Spleen (tissue), 13 donors: ENCODE measurements at places on chromosomes 3 and 15.

GRCh38 chr3:160112481-160112880, 112.7 kb upstream of the C3orf80 start:
- no peak for DNase-seq

GRCh38 chr3:42701371-42702065, 1.1 kb downstream of the HHATL start:
- peak; percentile 77 for DNase-seq

GRCh38 chr15:48427479-48427878, 96.2 kb downstream of the DUT start:
- DNase-seq: no peak

DNA sequence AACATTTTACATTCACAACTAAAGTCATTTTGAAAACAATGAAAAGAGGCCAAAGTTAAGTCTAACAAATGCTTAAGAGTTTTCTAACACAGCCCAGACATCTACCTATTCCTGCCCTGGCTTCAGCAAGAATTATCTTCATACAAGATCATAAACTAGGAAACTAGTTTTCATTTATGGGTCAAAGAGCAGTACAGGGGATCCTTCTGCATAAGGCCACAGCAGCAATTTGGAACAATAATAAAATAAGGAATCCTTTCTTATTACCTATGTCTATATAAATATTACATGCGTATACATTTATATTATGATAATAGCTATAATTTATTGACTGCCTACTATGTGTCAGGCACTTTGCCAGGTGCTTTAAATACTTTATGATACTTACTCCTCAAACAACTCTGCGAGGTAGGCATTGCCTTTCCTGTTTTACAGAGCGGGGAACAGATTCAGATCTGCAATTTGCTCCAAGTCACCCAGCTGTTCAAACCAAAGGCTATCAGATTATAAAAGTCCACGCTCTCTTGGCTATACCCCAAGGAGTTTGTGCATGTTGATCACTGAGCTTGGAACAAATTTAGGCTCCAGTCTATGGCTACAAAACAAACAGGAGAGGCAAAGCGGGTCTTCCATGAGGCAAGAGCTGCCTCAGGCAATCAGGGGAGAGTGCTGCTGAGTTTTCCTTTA, 196.4 kb downstream of the RORA start:
- no peak for DNase-seq

DNA sequence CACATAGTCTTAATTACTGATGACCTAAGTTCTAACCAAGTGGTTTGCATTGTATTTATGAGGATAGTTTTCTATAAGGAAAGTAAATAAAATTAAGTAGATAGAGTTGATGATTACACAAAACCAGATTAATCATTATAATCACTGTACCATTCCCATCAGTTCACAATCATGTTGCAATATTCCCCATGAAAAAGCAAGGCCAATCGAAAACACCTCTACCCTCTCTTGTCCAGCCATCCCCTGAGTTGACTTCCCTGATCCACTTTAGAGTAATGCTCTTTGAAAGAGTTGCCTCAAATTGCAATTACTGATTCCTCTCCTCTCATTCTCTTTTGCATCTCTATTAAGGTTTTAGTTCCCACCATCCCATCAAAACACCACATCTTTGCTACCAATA, 21.0 kb downstream of the BCHE start:
- no peak for DNase-seq

GRCh38 chr3:514192-514591, 317.6 kb downstream of the CHL1 start:
- no peak for DNase-seq

DNA sequence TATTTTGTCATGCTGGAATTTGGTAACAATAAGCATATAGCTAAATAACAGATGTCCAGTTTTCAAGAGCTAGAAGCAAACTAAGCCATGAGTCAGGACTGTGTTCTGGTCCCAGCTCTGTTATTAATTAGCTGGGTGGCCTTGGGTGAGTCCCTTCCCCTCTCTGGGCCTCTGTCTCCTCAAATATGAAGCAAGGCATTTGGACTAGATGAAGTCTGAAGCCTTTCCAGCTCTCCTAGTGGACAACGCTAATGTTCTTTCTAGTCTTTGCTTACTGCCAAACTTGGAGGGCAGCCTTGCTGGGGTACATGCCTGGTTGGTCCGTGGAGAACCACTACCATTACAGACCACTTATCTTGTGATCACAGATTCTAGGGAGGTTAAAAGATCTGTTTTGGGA, 127.6 kb downstream of the DUT start:
- DNase-seq: no peak

DNA sequence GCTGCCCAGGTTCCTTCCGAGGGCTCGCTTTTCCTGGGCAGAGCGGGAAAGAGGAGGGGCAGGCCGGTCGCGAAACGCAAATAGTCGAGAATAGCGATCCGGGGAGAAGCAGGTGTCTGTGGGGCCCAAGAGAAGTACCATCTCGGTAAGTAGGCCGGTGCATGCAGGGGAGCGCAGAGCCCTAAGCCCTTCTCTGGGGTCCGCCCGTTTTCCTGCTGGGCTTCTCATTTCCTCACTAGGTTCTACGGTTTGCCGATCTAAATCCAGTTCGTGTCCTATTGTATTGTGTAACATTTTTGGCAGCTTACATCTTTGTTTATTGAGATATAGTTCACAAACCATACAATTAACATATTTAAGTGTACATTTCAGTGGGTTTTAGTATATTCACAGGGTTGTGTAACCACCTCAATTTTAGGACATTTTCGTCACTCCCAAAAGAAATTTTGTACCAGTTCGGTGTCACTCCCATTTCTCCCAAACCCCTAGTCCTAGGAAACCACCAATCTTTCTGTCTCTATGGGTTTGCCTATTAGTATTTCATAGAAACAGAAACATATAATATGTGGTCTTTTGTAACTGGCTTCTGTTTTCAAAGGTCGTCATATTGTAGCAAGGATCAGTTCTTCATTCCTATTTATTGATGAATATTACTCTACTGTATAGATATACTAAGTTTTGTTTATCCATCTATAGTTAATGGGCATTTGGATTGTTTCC, 6.8 kb upstream of the TRIM69 start:
- peak; percentile 89 for DNase-seq

GRCh38 chr3:127639173-127640041, 10.4 kb downstream of the PODXL2 start:
- no peak for DNase-seq

DNA sequence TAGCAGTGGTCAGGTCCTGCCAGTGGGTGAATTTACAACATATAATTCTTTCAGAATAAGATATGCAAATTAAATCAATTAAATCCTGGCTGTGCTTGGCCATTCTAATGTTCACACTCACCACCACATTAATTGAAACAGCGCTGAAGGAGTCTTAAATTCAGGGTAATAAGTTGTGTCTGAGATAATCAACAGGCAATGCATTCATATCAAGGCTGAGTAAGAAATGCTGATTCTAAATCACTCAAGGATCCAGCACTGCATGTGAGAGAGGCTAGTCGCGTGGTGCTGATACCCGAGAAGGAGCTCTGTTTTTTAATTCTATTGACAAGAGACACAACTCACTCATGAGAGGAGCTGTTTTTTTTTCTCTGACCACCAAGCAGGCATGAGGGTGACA, 588.8 kb upstream of the ADAMTS9 start:
- no peak for DNase-seq

- no peak for DNase-seq
Measured at GRCh38 chr3:110984456-110985250, 87.0 kb upstream of the NECTIN3 start.

GRCh38 chr3:12681943-12682390, 18.1 kb upstream of the RAF1 start:
- DNase-seq: no peak

GRCh38 chr15:63528138-63528659, 23.8 kb downstream of the USP3 start:
- DNase-seq: no peak

GRCh38 chr3:137134431-137134830, 176.6 kb downstream of the IL20RB start:
- DNase-seq: no peak

DNA sequence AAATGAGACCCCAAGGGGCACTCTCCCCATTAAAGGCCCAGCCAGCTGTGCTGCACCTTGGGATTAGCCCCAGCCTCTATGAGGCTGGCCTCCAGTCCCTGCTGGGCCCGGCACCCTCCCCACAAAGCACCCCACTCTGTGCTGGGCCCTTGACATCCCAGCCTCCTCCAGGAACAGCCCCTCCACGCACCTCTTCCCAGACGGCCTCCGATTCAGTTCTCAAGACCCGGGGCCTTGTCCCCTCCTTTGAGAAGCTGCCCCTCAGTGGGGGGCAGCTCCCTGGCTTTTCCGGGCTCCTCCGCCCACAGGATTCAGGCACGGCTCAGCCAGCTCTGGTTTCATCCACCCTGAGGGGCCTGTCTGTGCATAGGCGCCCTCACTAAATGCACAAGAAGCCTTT, 144.1 kb downstream of the LRRK1 start:
- DNase-seq: peak; percentile 68

GRCh38 chr3:49674497-49674983, 389 bp downstream of the APEH start:
- DNase-seq: no peak

DNA sequence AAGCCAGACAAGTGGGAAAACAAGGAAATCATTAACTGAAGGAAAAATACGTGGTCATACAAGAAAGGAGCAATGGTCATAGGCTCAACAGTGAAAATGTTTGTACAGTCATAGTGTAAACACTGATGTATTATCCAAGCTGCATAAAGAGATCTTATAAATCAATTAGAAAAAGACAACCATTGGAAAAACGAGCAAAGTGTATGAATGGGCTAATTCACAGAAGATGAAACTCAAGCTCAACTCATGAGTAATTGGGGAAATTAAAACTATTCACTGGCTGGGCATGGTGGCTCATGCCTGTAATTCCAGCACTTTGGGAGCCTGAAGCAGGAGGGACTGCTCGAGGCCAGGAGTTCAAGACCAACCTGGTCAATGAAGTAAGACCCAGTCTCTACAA, 6.4 kb upstream of the IGF2BP2 start:
- no peak for DNase-seq

GRCh38 chr3:134820994-134821393, 25.9 kb downstream of the EPHB1 start:
- no peak for DNase-seq

DNA sequence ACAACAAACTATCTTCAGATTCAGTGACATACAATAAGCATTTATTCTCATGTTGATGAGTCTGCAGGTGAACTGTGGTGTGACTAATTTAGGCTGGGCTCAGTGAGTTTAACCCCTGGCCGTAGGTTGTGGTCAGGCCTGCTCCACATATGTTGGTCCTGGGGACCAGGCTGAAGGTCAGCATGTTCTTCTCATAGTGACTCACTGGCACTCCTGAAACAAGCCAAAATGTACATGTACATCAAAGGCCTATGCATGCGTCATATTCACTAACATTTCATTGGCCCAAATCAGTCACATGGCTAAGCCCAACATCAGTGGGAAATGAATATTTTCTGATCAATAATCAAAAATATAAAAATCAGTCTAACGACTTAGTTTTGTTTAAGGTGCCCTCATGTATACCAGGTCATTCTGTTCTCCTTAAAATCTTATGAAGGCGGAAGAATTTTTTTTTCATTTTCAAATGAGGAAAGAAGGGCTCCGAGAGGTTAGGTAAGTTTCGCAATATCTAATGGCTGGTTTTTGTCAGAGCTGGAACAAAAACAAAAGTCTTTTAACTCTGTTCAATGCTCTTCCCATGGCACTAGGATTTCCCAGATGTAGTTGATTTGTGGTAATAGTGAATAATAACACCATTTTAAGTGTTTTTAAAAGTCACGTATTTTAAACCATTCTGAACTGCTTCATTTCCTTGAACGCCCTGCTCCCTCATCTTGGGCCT, 148.5 kb downstream of the MFSD1 start:
- DNase-seq: no peak
